ENCODE measurements at places on chromosomes 5 and 9.
A peak's percentile ranks its signal among the peaks of the same experiment; 100 is the strongest.

DNA sequence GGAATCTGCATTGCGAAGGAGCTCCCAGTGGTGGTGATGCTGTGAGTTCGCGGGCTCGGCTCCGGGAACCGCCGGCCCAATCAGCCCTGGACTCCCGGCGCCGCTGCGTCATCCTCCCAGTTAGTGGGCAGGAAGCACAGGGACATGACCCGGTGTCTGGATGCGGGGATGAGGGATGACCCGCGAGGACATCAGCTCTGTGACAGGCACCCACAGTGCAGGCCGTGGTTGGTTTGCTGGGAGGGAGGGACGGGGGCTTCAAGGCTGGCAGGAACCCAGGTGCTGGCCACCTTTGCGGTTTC is 996 bp downstream of the NXNL2 start:
- no peak for DNase-seq

DNA sequence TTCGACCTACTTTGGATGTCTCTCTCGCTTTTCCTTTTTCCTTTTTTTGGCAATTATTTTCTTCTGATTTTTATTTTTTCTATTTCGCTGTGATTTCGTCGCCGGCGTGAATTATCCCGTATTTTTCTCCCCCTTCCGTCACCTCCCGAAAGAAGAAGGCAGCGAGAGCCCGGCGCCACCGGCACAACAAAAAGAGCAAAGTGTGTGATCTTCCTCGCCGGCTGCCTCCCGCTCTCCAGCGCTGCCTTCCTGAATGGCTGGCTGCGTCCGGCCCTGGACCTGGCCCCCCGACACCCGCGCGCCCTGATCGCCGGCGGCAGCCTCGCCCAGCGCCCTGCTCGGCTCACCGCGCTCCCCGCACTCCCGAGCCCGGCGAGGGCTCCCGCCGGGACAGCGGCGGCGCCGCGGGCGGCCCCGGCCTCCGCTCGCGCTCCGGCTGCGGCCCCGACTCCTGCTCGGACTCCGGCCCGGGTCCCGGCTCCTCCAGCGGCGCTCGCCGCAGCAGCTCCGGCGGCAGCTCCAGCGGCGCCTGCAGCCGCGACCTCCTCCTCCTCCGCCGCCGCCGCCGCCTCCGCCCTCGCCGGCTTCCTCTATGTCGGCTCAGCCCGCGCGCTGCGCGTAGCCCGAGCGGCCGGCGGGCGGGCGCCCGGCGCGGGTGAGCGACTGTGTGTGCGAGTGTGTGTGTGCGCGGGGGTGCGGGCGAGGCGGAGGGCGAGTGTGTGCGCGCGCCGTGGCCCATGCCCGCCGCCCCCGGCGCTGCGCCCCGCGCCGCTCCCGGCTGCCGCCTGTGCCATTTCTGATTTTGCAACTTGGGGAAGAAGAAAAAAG is 960 bp downstream of the NR2F1 start:
- peak; percentile 37 for DNase-seq

DNA sequence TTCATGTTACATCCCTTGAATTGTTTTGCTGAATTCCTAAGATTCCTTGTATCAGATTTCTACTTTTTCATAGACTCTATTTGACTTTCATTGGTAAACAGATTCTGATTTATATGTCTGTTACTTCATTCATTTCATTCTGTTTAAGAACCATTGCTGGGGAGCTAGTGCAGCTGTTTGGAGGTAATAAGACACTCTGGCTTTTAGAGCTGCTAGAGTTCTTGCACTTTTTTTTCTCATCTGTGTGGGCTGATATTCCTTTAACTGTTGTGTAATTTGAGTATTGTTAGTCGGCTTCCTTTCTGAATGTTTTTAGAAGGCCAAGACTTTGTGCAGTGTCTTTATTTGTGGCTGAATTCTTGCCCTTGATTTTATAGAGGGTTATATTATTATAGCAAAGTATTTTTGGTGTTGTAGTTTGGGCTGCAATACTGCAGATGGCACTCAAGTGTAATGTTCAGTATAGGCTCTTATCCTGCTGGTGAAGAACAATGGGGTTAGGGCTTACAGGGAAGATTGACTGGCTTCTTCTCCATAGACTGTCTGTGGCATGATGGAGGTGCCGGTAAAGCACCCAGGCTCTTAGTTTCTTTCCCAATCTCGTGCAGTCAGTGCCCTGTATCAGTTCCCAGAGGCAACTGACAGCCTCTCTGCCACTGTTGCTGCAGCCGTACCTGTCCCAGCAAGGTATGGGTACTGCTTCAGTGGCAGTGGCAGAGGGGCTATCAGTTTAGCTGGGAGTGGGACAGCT is 162.2 kb downstream of the OXCT1 start:
- no peak for DNase-seq

- no peak for DNase-seq
These were observed 134.7 kb downstream of the MACIR start for GRCh38 chr5:103393101-103393754.
